ENCODE measurements at places on chromosomes 2 and 18. TPM values are rescaled to one million over a fixed set of nuclear protein-coding genes. Genes with fewer than 3 reads are reported as not detected.

ACTR2 gene
- total RNA-seq: 98.1 TPM

ACADL gene
- total RNA-seq: 4.7 TPM

UGT1A9 gene
- not detected for total RNA-seq

DNA sequence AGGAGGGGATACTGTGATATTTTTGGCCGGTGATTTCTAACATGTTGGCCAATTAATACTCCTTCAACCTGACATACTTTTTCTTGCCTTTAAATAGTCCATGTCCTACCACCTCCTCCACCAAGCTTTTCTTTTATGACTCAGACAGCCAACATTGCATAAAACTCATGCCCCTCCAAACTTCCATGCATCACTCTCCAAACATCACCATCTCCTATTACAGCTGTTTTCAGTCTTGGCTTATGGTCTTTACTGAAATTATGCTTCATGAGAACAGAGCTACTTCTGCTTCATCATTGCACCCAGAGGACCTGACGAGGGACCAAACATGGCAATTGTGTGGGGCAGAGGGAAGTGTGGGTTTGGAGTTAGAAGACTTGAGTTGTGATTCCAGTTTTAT lies 305.4 kb downstream of the LPIN1 start:
- no peak for DNase-seq

DNA sequence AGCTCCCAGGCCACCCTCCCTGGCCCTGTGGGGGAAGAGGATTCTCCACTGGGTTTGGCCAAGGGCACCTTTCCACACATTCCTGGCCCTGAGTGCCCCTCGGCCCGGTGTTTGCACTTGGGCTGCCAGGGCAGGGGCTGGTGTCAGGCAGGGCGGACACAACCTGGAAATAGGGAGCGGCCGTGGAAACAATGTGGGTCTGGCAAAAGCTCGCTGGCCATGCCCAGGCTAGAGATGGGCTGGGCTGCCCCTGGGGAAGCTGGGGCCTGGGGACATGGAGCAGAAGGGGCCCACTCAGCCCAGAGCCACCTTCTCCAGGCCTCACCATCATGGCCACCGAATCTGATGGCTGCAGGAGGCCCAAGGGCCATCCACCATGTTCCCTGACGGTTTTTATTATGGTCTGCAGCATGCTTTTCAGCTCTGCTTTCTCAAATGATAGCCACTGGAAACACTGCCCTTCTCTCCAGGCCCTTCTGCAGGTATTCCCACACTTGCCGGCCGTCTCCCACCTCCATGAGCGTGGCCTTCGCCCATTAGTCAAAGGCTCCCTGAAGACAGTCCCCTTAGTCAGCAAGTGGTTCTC lies 275.1 kb downstream of the CYP26B1 start:
- DNase-seq: no peak

GRCh38 chr2:217685255-217685605 lies 317.6 kb downstream of the TNS1 start:
- peak; percentile 77 for DNase-seq

DNA sequence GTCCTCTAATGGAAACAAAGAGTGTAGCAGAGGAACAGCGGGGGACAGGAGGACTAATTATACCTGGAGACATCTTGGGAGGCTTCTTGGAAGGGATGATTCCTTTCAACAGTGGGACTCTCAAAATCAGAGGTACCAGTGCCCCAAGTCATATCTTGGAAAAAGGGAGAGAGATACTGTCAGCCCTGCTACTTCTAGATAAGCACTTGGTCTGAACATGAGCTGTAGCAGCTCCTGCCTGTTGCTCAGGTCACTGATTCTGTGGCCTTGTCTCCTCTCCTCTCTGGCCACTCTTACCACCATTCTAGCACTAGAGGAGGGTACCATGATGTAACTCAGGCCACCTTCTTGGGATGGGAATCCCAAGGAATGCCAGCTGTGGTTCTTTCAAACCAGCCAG lies 54.5 kb downstream of the MFSD6 start:
- DNase-seq: no peak

Data from sigmoid colon (tissue), 7 donors.